ENCODE measurements at places on chromosomes 12 and 14.

GRCh38 chr12:120116441-120116791, at the start of gene RAB35:
Gene RAB35, minus strand, starts transcription at chr12:120116753. Its CDS starts 103 bp downstream, at chr12:120116650.
- DNase-seq, result no peak

DNA sequence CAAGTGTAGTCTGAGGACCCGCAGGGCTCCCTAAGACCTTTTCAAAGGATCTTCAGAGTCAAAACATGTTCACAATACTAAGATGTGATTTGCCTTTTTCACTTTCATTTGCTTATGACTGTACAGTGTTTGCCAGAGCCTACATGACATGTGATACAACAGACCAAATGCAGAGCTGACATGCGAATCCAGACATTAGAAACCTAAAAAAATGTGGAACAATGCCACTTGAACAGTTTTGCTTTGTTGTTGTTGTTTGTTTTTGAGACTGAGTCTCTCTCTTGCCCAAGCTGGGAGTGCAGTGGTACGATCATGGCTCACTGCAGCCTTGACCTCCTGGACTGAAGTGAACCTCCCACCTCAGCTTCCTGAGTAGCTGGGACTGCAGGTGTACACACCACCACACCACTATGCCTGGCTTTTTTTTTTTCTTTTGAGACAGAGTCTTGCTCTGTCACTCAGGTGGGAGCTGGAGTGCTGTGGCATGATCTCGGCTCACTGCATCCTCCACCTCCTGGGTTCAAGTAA, 5.3 kb upstream of the RAB35 start:
- DNase-seq, result no peak

DNA sequence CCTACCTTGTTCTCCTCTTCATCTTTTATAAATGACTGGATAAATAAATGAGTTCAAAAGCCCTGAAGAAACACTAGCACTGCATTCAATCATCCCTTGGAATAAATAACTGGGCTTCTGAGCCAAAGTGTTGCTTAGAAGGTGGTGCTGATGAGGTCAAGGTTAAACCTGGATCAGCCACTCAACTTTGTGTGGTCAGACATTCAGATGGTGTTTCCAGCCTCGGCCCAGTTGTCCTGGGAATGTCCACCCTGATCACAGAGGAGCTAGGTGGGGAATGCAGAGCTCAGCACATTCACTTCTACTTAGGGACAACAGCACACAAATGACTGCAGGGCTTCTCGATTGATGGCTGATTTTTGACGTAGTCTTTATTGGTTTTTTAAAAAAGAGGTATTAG, 88.7 kb downstream of the SLC8A3 start:
- no peak for DNase-seq

- no peak for DNase-seq
These were observed 2.4 kb downstream of the AREL1 start for GRCh38 chr14:74710480-74710879.

GRCh38 chr12:110379631-110380030, 23.9 kb downstream of the ANAPC7 start:
- no peak for DNase-seq

DNA sequence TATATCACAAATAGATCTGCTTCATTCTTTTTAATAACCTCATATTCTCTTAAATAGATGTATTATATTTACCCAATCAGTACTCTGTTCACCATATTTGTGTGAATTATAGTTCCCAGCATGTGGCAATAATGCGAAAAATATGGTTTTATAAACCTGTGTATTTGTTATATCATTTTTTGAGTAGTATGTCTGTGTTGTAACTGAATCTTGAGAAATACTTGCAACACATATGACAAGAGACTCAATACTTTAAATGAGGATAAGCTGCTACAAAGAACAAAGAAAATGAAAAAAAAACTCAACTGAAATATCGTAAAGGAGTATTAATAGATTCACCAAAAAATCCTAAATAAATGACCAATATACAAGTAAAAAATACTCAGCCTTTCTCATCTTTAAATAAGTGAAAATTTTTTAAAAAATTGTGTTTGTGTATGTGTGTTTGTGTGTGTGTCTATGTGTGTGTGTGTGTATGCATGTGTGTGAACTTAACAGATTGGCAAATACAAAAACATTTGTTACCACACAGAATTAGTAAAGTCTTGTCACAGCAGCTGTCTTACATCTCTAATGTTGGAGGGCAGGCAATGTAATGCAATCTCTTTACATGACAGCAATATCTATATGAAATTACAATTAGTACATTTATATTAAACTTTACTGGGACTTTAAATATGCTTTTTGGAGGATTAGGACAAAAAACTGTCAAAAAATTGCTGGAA, 441.9 kb upstream of the MGAT4C start:
- no peak for DNase-seq

DNA sequence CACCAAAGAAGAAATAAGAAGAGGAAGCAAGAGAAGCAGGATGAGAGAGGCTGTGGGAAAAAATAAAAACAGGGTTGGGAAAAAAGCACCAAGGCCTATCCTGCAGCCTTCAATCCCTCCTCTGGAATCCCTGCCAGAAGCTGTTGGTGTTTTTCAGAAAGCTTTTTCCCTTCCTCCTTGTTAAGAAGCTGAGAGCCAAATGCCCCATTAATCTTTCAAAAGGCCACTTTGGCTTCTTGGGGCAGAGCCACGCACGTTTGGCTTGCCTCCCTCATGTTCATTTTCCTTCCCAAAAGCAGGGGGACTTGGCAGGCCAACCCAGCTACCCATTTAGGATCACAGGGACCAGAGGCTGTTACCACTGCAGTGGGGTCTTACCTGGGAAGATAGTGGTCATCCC, 365.3 kb downstream of the NUAK1 start:
- no peak for DNase-seq

GRCh38 chr14:92105073-92105892, 1.1 kb downstream of the ATXN3 start:
- no peak for DNase-seq

GRCh38 chr12:132152411-132152821, 8.2 kb downstream of the NOC4L start:
- DNase-seq, result no peak

DNA sequence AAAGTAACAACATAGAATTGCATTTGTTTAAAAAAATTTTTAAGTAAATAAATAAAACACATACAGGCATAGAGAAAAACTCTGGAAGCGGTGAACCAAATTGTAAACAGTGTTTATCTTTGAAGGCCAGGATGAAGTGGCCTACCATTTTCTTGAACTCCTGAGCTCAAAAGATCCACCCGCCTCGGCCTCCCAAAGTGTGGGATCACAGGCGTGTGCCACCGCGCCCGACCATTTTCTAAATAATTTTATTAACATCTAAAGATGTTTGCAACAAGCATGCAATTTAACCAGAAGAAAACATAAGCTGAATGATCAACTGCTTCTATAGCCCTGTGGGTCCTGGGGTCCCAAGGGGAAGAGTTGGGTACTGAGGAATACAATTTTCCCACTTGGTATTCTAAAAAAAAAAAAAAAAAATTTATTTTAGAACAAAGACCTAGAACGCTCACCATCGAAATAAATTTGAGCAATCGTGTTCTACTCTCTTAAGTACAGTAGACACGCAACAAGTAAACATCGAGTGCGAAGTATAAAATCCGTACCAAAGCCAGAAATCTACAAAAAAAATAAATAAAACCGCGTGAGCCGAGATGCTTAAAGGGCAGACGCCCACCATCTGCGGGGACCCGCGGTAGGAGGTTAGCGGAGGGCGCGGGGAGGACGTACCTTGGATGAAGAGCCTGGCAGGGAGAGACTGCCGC, 484 bp downstream of the MIS18BP1 start:
- no peak for DNase-seq

- no peak for DNase-seq
These were observed 140.9 kb upstream of the SRRM4 start for GRCh38 chr12:118840399-118840798.

DNA sequence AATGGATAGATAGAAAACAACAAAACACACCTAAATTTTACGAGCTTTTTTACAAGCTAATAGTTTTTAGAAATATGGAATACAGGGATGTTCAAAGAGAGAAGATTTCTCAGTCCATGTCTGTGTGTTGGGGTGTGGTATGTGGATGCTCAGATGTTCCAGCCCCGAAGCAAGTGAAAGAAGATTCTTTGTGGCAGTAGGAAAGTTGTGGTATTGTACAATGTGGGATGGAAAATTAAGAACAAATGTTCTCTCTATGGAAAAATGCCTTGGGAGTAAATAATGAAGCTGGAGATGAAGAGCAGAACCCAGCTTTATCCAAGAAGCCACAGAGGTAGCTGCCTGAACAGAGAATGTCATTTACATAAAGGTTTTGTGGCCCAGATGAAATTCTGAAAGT, 150.3 kb upstream of the PRKD1 start:
- DNase-seq, result no peak

GRCh38 chr12:119885549-119885948, 8.4 kb upstream of the CIT start:
- DNase-seq, result no peak

DNA sequence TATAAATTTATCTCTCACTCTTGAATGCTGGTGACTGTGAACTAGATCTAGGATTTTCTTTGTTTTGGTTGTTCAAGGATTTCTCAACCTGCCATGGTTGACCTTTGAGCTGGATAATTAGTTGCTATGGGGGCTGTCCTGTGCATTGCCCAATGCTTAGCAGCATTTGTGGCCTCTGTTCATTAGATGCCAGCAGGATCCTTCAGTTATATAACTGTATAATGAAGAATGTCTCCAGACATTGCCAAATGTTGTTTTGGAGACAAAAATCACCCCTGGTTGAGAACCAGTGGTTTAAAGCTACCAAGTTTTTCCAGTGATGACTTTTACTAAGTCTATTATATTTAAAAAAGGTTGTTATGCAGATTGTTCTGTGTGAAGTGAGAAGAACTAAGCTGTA, 147.9 kb upstream of the STXBP6 start:
- DNase-seq, result no peak

DNA sequence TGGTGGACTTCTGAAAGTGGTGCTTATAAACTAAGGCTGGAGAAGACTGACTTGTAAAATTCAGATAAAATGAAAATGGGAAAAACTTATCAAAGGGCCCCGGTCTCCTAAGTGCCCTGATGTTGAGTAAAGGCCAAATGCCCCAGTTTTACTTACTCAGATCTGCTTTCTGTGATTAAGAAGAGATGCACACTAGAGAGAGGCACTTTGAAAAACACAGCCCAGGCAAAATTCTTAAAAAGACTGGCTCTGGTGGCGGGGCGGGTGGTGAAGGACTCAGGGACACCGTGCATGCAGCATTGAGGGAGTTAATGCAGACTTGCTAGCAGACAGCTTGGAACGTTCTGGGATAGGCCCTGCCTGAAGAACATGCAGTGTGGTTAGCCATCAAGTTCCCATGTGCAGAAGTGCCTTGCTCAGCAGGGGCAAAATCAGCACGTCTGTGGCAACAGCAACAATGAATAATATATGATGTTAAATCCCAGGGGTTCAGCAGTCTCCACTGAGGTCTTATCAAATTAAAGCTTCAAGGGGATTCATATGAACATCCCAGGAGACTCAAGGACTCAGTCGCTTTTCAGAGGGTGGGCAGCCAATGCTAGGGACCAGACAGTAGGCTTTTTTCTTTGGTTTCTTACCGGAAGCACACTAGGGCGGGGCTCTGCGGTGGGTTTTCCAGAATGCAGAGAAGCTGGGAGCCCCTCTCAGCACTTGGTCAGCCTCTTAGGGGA, 105.0 kb downstream of the DAD1 start:
- no peak for DNase-seq

GRCh38 chr12:85683051-85683450, 153.2 kb downstream of the RASSF9 start:
- DNase-seq, result no peak

DNA sequence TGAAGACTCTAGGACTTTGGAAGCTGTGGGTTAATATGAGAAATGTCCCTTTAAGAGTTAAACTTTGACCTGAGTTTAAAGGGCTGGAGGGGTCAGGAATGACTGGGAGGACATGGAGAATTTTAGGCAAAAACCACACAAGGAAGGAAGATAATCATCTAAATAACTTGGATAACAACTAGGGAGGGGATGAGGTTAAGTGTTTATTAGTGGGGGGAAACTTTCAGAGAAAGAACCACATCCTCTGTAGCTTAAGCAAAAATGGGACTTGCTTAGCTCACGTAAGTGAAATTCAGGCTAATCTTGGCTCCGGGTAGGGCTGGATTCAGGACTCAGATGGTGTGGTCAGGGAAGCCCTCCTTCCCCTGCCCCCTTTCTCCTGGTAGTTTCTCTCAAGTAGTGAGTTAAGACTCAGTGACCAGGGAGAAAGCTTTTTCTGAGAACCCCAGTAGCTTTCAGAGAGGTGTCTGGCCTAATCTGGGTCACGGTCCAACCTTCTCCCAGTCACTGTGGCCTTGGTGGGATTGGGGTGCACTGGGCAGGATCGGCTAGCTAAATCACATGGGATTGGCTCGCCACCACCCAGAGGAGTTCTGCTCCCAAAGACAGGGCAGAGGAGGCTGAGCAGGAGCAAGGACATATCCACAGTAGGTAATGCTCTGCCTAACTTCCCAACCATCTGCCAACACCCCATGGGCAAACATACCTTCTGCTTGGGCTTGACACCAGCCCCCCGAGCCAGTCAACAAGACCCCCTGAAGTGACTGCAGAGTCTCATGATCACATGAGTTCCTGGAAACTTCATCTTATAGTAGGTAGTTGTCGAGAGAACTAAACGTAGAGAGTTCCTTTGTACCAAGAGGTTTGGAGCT, 52.8 kb downstream of the ARF6 start:
- no peak for DNase-seq

- DNase-seq, result no peak
These were observed 37.5 kb upstream of the CIT start for GRCh38 chr12:119914666-119915065.

DNA sequence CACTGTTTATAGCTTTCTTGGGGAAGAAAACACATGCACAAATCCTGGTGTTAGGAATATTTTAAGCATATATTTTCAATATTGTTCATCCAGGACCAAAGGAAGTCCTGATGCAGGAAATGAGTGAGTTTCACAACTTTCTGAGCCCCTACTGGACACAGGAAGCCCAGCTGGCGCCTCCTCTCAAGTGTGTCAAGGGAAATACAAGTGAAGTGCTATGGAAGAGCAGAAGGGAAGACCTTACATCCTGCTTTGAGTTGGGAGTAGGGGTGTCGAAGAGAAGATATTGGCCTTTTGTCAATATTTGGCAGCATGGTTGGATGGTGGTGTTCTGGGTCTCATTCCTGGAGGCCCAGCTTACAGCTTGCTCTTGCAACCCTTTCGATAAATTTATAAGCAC, 66.1 kb upstream of the ZDHHC17 start:
- no peak for DNase-seq

Data from HFF-Myc (cell line).